ENCODE measurements at places on chromosomes 3 and 15.

GRCh38 chr3:116186049-116186448 is 259.2 kb downstream of the LSAMP start:
- no peak for DNase-seq

GRCh38 chr15:70418943-70419342 is 321.2 kb upstream of the TLE3 start:
- DNase-seq: no peak

GRCh38 chr3:197378985-197379718 is 80.7 kb upstream of the DLG1 start:
- DNase-seq: no peak

DNA sequence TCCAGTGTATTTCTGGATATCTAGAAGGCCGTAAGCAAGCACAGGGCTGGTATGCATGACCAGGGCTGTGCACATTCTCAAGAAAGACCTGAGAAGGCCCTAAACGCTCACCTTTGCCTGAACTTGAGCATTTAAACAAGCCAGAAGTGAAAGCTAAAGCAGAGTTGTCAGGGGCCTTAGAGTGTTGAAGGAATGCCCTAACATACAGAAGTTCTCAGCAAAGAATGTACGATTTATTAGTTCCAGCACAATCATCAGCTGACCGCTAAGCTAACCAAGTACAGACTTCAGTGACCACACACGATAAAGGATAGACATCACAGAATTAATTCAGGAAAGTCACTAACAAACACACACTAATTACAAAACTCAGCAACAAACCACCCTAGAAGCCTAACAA is 8.7 kb downstream of the HLTF start:
- DNase-seq: no peak

GRCh38 chr3:113802795-113803455 is 35.7 kb upstream of the GRAMD1C start:
- DNase-seq: no peak
